Stimulated activated CD4-positive, alpha-beta T cell treated with anti-CD3 and anti-CD28 coated beads, Interleukin-1b, Interleukin-23, amount 100 ng/mL, for 1 hour (primary cell): ENCODE measurements at places on chromosomes 7 and 10.

DNA sequence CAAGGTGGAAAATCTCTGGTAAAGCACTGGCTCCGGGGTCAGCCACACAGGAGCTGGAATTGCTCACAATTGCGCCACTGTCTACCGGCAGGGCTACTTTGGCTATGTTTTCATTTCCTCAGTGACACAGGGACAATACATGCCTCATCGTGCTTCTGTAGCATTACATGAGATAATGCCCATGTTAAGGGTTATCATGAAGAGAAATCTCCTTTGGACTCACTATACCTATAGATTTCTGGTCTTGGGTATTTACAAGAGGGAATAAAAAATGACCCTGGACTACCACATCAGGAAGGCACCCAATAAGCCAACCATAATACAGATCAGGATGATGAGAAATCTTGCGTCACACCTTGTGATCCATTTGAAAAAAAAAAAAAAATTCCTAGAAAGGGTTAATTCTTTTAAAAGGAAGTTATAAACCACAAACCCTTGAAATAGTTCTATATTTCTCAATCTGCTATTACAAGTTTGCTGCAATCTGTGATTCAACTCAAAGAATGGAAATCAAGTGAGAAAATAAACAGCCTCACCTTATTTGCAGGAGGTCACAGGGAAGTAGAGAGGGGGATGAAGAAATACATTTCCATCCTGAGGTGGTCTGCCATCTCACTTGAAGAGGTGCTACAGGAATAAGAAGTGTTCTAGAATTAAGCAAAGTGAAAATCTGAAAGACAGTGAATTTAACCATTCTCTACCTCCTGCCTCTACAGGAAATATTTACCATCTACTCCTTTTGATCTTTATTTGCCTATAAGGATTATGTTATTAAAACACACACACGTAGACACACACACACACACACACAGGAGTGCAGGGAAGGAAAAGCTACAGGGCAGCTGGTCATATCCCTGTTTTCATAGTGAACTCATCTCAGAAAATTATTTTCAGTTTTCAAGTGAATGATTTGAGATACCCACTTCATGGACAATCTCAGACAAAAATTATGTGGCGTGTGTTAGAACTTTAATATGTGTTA, 231.3 kb upstream of the CELF2 start:
- no peak for DNase-seq

GRCh38 chr10:30538086-30538485, 91.5 kb downstream of the LYZL2 start:
- DNase-seq: no peak

DNA sequence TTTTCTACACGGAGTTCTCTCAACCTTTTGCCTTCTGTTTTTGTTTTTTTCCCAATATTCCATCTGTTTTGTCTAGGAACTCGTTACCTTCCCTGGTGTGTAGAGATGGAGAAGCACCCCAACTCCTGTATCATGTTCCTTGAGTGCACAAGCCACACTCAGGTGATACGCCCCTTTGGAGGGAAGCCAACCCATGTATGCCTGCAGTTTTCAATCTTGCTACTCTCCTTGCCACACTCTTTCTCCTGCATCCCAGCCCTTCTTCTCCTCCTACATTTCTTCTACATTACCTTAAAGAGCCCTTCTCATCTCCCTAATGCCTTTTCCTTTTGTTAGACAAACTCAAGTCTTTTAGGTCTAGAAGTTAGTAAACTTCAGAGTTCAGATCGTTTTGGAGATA, 10.2 kb upstream of the SP4 start:
- no peak for DNase-seq

DNA sequence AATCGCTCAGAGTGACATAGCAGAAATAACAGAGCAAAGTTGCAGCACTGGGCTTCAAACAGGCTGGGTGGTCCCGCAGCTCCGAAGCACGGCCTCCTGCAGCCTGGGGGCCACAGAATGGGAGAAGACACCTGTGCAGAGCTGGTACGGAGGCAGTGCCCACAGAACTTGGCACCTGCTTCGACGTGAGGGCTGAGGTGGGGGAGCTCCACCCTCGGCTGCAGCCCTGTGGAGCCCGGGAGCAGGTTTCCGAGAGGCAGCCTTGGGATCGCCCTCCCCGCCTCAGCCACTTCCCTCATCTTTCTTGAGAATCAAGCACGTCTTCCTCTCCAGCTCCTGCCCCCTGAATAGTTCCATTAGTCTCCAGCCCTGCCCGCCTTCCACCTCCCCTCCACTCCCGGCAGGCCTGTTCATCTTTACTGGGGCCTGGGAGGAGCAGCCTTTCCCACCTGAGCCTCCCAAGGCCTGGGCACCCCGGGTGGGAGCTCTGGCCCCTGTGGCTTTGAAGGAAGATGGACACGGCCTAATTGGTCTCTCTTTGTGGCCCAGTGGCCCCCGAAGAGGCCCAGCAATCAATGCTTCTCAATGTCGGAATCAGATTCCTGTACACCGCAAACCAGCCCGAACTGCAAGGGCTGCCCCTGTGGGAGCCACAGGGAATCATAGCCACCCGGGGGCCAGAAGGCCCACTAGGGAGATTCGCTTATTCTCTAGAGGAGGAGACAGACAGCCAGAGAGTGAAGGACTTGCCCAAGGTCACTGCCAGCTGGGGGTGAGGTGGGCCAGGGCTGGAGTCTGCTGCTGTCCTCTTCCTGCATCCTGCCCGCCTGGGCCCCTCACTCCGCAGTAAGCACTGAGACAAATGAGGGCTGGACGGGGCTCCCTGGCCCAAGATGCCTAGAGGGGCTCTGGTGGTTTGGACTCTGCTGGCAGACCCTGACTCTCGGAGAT, 17.0 kb upstream of the PCBD1 start:
- DNase-seq: no peak

GRCh38 chr10:122587098-122587760, 26.7 kb downstream of the DMBT1 start:
- DNase-seq: no peak

- no peak for DNase-seq
Observed at GRCh38 chr7:50119815-50120637, 27.0 kb upstream of the ZPBP start.

DNA sequence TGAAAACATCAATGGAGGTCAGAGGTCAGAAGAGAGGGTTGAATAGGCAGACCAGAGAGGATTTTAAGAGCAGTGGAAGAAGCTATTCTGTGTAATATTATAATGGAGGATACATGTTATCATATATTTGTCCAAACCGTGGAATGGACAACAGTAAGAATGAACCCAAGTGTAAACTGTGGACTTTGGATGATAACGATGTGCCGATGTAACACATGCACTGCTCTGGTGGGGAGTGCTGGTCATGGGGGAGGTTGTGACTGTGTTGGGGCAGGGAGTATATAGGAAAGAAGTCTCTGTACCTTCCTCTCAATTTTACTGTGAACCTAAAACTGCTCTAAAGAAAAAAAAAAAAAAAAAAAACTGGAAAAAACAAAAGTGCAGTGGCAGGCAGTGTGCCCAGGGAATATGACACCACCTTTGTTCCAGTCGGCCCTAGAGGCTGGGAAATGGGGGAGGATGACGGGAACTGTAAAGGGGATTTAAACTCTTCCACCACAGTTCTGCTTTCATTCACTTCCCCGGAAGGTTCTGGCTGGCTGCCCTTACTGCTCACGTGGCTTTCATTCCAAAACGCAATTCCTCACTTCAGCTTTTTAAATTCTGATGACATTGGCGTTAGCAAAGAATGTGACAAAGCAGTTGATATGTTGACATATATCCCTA, 113.7 kb upstream of the ANKRD1 start:
- DNase-seq: no peak

DNA sequence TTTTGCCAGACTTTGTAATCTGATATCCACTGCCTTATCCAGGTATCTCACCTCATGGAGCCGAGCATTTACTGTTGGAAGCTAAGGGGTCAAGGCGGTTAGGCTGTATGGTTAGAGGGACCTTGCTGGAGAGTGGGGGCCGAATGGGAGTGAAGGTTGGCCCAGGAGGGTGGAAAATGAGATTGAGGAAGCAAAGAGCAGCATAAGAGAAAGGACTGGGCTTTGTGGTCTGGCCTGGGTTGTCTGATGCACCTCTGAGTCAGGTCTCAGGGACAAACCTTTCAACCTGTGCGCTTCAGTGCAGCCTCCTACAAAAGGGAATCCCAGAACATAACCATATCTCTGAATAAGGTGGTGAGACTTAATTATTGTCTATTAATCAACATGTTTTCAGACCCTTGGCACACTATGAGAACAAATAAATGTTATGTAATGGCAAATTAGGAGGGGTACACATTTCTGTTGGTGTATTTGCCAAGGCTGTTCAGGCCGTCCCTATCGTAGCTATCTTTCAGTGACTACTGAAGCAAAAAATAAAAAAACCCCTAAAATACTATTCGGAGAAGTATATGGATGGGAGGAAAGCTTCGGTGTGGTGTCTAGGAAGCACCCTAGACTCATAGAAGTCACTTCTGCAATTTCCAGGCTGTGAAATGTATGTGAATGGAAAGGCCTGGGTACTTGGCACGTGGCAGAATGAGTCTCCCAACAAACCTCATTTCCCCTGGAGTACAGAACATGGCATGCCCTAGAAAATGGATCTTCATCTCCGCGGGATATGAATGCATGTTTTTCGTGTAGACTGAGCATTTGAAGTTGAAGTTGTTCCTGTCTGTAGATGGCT, 4.3 kb downstream of the CAMK1D start:
- no peak for DNase-seq

DNA sequence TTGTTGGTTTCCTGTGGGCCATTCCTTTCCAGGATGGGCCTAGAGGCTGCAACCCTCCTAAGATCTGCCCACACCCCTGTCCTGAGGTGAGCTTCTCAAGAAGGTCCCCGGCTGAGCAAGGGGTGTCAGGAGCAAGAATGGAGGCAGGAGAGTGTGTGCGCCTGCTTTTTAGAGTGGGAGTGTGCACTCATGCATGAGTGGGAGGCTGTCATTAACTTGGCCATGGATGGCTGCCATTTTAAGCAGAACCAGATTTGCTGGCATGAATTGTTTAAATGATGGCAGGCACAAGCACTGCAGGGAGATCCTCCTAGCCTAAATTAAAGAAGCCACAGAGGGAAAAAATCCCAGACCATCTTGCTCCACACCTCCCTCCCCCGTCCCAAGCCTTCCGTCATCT, 2.9 kb upstream of the SGPL1 start:
- no peak for DNase-seq

DNA sequence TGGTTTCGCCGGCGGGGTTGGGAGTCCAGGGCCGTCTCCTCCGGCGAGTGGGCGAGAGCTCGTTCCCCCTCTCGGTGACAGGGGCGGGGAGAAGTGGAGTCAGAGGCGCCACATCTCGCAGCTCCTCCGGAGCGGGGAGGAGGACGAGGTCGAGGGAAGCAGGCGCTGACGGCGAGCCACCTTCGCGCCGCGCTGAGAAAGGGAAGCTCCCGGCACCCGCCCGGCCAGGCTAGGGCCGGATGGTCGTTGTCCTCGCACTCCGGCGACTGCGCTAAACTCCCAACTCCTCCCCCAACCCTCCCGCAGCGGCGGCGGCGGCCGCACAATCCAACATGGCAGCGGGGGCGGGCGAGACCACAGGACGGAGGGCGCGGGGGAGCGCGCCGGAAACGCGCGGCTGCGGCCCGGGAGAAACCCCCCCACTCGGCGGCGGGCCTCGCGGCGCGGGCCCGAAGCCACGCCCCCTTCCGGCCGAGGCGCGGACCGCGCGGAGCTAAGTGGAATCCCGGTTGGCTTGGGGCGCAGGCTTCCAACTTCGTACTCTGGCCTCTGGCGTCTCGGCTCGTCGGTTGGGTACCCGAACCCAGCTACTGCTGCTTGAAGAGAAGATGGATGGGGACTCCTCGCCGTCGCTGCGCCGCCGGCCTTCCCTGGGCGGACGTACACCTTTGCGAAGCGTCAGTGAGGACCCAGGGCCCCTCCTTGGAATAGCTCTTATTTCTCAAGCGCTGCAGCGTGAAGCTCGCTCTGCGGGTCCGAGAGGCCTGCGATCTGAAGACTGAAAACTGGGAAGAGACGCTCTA, at the start of gene WASL:
Gene WASL (minus strand): TSS at position 270 of the 803 bp plus-strand sequence. CDS start 269 bp downstream, at position 1.
- DNase-seq: peak; percentile 80

DNA sequence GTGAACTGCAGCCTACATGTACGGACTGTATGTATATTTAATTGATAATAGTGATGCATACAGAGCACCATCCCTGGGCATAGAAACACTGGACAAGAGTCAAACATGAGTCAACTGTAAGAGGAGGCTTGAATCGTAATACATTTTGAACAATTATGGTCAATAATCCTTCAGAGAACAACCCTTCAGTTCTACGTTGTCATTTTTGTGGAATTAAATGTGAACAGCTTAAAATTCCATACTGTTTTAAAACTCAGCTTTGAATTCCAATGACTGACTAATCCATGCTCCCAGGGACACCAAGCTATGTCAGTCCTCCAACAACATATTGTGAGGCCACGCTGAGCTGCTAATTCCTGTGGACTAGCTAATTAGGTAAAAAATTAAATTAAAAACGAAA, 41.5 kb upstream of the KMT2E start:
- DNase-seq: no peak

- DNase-seq: no peak
Observed at GRCh38 chr7:54823776-54824175, 64.8 kb upstream of the SEC61G start.

GRCh38 chr7:1227071-1227804, 5.4 kb upstream of the UNCX start:
- no peak for DNase-seq
